ENCODE measurements at places on chromosomes 3 and 15.

DNA sequence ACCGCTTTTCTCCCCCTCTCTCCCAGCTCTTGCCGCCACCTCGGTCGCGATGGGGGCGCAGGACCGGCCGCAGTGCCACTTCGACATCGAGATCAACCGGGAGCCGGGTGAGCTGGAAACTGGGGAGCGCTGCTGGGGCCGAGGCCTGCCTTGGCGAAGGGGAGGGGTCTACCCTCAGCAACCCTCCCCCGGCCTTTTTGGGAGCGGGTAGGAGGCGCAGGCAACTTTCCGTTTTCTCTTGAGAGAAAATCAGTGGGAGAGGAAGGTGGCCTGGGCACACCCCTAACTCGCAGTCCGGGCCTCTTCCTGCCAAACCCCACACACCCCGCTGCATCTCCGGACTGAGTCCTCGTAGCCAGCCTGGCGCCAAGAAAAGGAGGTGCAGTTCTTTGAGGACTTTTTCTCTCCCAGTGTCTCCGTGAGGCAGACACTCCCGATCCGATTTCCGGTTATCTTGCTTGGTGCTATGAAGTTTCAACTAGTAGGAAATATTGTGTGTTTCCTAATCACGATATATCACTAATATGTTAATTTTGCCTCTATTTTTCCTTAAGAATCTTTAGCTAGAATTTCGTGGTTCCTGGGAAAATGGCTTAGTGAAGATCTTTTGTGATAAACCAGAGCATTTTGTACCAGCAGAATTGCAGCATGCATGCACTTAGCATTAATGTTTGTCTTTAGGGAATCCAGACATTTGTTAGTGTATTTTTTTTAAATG lies 631 bp downstream of the NKTR start:
- DNase-seq = peak; percentile 59

- DNase-seq = no peak
Observed at GRCh38 chr15:66765478-66766281, 63.6 kb downstream of the SMAD6 start.

- peak; percentile 28 for DNase-seq
Observed at GRCh38 chr3:58353722-58354553, 21.2 kb downstream of the PXK start.

DNA sequence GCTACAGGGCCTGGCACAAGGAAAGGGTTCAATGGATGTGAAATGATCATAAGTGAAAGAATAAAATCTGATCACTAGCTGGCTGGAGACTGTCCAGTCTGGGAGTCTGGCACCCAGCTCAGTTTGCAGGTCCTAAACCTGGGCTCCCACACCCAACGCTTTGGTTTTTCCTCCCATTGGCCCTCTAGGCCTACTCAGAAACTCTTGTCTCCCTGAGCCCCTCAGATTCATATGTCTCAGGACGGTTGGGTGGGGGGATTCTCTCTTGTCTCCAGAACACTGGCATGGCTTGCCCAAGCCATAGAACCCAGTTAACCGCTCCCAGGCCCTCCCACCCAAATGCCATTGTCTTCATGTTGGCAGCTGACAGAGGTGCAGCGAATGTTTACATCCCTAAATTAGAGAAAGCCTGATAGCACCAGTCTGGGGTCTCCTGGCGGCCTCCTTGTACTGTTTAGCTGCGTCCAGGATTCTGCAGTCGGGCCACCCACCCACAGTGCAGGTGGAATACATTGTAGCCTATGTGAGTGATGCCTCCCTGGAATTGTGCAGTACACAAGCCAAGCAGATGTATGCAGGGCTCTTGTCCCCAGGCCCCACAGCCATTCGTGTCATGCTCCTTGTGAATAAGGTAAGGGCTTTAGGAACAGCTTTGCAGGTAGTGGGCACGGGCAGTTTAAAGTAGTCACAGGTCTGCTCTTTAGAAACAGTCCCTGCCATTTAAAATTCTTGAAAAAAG lies 266.3 kb downstream of the XXYLT1 start:
- DNase-seq = no peak

DNA sequence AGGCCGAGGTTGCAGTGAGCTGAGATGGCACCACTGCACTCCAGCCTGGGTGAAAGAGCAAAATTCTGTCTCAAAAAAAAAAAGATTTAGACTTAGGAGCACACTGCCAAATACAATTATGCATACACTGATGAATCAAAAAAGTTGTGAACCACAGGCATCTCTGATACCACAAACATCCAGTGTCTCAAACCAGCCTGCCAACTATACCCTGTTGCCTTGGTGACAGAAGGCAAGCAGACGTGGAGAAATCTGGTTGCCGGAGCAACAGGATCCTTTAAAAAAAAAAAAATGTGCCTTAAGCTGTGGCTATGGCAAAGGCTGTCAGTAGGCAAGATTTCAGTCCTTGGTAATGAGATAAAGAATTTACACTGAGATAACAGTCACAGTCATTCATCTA lies 202.3 kb downstream of the NEK10 start:
- DNase-seq = peak; percentile 100

DNA sequence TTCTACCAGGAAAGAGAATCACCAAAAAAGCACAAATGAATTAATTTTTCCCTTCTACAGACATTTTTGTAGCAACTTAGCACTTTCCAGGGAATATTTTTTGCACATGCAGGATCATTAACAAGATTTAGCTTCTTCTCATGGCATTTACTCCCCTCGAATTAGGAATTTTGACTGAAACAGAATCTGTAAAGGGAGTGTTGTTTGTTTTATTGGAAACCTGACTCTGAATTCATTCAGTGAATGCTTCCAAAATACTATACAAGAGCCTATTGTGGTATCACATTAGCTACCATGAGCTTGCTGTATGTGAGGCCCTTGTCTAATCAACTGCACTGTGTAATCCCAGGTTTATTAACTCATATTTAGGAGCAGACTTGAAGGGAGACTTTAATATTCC lies 130.4 kb upstream of the ATP10A start:
- DNase-seq = no peak

DNA sequence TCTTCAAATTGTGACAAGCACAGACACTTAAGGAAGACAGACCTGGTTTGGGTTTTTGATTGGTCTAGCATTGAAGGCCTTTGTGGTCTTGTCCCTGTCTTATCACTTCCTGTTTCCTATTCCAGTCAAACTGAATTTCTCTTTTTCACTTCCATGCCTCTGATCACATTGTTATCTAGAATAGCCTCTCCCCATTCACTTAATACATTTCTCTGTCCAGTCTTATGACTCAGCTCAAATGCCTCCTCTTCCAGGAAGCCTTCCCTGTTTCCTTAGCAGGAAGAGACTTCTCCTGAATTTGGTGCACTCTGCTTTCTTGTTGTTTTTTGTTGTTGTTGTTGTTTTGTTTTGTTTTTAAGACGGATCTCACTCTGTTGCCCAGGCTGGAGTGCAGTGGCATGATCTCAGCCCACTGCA lies 45.5 kb downstream of the LIMD1 start:
- DNase-seq = no peak

- peak; percentile 12 for DNase-seq
Observed at GRCh38 chr3:170222647-170223541, 670 bp downstream of the PRKCI start.

DNA sequence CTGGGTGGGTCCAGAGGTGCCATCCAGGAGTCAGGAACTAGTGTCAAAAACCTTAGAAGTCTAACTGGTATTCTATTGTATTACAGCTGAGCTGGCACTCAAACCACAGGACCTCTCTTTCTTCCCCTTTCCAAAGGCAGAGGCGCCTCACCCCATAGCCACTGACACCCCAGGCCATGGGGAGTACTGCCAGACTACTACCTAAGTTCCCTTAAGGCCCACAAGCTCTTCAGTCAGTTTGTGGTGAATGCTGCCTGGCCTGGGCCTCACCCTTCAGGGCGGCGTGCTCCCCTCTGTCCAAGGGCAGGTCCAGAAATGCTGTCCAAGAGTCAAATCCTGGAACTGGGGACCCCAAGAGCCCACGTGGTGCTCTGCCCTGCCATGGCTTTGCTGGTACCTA lies 43.0 kb upstream of the FGF7 start:
- DNase-seq = no peak

GRCh38 chr3:18190646-18191045 lies 234.5 kb downstream of the SATB1 start:
- peak; percentile 2 for DNase-seq

GRCh38 chr3:153130312-153130977 lies 31.6 kb upstream of the RAP2B start:
- DNase-seq = peak; percentile 36

GRCh38 chr15:41417418-41418195 lies 712 bp downstream of the RTF1 start:
- peak; percentile 15 for DNase-seq

DNA sequence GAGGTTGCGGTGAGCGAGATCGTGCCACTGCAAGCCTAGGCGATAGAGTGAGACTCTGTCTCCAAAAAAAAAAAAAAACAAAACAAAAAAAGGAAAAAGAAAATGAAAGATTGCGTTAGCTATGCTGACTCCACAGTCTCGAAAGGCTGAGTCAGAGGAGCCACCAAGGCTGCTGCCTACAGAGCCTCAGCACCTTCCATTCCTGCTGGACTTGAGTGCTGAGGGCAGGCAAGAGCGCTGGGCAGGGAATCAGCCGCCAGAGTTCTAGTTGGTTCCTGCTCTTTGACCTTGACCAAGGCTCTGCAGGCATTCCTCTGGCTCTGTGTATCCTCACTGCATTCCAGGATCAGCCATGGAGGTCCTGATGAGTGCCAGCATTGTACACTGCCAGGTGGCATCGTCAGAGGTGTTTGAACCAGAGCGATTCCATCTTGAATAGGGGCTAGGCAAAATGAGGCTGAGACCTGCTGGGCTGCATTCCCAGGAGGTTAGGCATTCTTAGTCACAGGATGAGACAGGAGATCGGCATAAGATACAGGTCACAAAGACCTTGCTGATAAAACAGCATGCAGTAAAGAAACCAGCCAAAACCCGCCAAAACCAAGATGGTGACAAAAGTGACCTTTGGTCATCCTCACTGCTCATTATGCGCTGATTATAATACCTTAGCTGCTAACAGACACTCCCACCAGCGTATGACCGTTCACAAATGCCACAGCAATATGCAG lies 5.9 kb downstream of the MESP2 start:
- peak; percentile 60 for DNase-seq

DNA sequence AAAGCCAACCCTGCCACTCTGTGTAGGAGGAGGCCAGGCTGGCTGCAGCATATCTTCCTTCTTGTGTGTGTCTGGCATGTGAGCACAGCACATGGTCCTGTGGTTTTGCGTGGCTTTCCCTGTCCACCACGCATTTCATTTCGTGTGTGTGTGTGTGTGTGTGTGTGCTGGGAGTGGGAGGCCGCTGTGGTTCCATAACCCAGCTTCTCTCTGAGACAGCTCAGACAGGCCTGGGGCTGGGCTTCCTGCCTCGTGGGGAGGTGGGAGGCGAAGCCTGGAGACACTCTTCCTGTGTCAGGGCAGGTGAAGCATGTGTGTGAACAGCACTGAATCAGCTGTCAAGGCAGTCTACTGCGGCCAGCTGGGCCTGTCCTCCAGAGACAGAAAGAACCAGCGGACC lies 16.0 kb upstream of the MRPS22 start:
- DNase-seq = no peak

DNA sequence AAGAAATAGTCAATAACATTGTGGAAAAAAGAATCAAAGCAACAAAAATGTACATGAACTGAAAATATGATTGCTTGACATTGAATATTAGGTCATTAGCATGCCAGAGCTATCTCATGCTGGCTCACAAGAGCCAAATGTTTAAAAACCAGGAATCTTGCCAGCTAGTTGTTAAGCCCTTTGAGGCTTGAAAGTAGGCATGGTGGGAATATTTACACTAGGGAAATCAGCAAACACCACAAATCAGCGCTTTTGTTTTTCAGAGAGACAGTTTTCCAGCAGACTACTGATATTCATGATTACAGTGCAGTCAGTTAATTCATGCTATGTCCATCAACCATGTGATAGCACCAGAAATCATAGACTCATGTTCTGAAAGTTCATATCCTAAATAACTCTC lies 144.8 kb downstream of the ARPP21 start:
- no peak for DNase-seq

- peak; percentile 87 for DNase-seq
Observed at GRCh38 chr3:114506591-114507300, 212.9 kb downstream of the TIGIT start.

DNA sequence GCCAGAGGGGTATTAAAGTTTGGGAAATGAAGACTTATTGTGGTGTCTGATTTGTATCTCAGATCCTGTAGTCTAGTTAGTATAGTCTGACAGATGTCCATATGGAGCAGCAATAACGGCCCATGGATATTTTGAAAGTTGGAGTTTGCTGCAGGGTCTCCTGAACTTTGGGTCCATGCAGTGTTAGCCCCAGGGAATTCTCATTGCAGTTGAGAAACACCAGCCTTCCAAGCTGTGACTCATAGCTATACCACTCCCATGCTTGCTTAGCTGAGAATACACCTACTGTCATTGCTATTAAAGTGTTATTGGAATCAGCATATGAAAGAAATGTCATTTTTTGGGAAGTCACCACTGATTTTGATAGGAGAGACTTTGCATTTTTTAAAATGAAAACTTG lies 29.2 kb downstream of the TMOD2 start:
- no peak for DNase-seq

DNA sequence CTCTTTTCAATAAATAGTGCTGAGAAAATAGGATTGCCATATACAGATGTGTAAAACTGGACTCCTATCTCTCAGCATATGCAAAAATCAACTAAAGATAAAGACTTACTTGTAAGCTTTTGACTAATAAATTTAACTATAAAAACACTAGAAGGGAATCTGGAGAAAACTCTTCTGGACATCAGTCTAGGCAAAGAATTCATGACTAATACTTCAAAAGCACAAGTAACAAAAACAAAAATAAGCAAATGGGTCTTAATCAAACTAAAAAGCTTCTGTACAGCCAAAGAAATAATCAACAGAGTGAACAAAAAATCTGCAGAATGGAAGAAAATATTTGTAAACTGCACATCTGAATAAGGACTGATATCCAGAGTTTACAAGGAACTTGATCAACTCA lies 1122.2 kb downstream of the TBL1XR1 start:
- DNase-seq = no peak

DNA sequence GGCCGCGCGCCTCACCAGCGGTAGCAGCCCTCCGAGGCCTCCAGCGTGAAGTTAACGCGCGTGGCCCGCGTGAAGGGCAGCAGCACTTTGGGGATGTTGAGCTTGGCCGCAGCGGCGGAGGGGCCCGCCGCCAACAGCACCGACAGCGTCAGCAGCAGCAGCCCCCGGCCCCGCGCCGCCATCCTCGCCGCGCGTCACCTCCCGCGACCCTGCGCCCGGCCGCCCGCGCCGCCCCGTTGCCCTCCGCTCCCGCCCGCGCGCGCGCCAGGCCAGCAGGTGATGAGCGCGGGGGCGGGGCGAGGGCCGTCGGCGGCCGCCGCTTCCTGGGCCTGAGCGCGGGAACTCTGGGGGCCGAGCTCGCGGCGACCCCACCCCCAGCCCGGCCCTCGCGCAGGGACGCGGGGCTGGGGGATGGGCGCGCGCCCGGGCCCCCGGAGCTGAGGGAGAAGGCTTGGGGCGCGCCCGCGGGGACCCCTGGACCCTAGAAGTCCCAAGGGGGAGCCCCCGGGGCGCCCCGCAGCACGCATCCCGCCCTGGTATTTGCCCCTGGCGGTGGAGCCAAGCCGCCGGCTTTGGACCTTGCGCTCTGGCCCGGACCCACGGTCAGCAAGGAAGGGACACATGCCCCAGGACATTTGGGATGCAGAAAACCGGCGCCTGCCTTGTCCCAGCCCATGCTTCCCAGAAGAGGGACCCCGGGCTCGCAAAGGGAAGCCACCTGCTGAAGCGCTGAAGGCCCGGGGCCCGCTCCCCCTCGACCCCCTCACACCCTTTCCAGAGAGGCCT lies at the start of gene NUP210:
TSS of gene NUP210 (minus strand) at position 278 of the 786 bp plus-strand sequence. CDS start at position 182, 96 bp downstream.
- no peak for DNase-seq

- no peak for DNase-seq
Observed at GRCh38 chr3:9195390-9195789, 54.1 kb downstream of the SRGAP3 start.

GRCh38 chr3:38723569-38724391 lies 74.3 kb upstream of the SCN5A start:
- DNase-seq = no peak

GRCh38 chr15:31480356-31481025 lies 153.9 kb downstream of the KLF13 start:
- no peak for DNase-seq
